ENCODE measurements at places on chromosomes 11 and 22. TPM values are rescaled to one million over a fixed set of nuclear protein-coding genes. Genes with fewer than 3 reads are reported as not detected.

Gene TCN1
- 0.44 TPM for total RNA-seq

DNA sequence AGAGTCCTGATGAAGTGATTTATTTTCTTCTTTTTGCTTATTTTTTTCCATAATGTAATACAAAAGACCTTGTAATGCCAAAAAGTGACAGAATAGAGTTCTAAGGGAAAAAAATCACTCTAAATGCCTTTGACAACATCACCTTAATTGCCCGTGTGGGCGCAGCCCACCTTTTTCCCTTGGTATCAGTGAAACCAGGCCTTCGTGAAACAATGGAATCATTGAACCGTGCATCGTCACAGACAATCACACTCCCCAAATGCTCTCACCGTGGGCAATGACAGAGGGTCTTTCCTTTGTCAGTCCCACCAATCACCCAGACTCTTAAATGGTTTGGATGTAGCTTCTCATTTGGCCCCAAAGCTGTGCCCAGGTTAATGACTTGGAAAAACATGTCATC lies 9.6 kb upstream of the SLC6A5 start:
- no peak for DNase-seq

- no peak for DNase-seq
Measured at GRCh38 chr11:32171445-32171844, 80.6 kb downstream of the RCN1 start.

- peak; percentile 44 for DNase-seq
Measured at GRCh38 chr11:113199866-113200265, 114.5 kb upstream of the TTC12 start.

Gene MIAT
- total RNA-seq = 1.7 TPM

DNA sequence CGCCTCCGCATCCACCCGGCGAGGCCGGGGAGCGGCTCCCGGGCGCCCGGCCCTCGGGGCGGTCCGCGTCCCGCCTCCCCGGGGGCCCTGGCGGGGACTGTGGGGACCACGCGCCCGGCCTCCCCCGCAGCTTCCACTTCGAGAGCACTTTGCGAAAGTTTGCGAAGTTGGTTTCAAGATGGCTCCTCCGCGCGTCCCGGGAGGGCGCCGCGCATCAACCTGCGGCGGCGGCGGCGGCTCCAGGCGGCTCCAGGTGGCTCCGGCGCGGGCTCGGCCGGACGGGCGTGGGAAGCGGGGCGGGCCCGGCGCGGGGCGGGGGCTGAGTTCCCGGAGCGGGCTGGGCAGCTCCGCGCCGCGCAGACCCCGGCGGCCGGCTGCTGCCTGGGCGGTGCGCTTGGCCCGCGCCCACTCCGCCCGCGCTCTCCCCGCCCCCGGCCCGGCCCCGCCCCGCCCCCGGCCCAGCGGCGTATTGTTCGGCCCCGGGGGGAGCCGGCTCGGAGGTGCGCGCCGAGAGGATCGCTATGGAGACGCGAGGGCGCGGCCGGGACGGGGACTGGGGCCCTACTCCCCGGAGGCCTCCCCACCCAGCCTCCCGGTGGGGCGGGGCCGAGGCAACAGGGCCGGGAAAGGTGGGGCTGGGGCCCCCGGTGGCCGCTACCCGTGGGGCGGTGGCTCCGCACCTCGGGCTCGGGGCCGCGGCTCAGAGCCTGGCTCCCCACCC lies at the start of gene CELSR1:
CELSR1 (minus strand) TSS at position 396 of the 721 bp plus-strand sequence. CDS start 450 bp downstream, outside the sequence.
- DNase-seq = no peak

Gene PAMR1
- total RNA-seq = 0.65 TPM

- no peak for DNase-seq
Measured at GRCh38 chr11:66473608-66474515, 6.4 kb upstream of the DPP3 start.

Gene TENM4
- total RNA-seq = 3.4 TPM

- no peak for DNase-seq
Measured at GRCh38 chr11:132943357-132943705, 589.0 kb downstream of the OPCML start.

- DNase-seq = no peak
Measured at GRCh38 chr11:107547961-107548360, 17.6 kb downstream of the ALKBH8 start.

Gene TTC38
- total RNA-seq = 26.8 TPM

DNA sequence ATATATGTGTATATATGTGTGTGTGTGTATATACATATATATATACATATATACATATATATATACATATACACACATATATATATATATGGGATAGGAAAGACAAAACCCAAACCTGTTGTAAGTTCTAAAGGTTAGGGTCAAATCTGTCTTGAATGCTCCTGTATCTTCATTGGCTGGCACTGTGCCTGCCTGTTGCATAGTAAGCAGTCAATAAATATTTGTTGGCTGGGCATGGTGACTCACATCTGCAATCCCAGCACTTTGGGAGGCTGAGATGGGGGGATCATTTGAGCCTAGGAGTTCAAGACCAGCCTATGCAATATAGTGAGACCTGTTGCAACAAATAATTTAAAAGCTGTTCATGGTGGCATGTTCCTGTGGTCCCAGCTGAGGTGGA lies 205.4 kb downstream of the DBX1 start:
- no peak for DNase-seq

Gene SVIP
- 18.9 TPM for total RNA-seq

- no peak for DNase-seq
Measured at GRCh38 chr11:59794417-59794816, 16.2 kb downstream of the MRPL16 start.

Gene APOA4
- not detected for total RNA-seq

Gene MUC6
- total RNA-seq = not detected

- no peak for DNase-seq
Measured at GRCh38 chr11:122085264-122085663, 30.8 kb downstream of the BLID start.

Gene OR5M8
- not detected for total RNA-seq

GRCh38 chr11:91813263-91813662 lies 411.4 kb upstream of the FAT3 start:
- no peak for DNase-seq

All from left lung (tissue), 14 donors.